Foreskin keratinocyte (primary cell): ENCODE measurements at places on chromosomes 16 and 17. TPM values are rescaled to one million over a fixed set of nuclear protein-coding genes. Genes with fewer than 3 reads are reported as not detected.

GRCh38 chr16:13961099-13961811 is 41.3 kb downstream of the ERCC4 start:
- DNase-seq, result no peak

DNA sequence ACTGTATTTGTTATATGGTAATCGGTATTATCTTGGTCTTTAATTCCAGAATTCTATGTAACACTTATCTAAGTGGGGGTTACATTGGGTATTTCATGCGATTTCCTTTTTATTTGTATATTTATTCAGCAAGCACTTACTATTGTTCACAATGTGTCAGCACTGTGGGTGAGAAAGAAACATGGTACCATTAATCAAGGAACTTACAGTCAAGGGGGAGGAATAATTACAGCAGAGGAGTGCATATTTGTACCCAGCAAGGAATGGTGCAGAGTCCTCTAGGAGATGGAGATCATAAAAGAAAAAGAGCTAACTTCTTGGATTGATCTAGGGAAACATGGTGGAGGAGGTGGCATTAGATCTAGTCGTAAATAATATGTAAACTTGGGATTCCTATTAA is 117.0 kb upstream of the KCNJ16 start:
- DNase-seq, result no peak

DNA sequence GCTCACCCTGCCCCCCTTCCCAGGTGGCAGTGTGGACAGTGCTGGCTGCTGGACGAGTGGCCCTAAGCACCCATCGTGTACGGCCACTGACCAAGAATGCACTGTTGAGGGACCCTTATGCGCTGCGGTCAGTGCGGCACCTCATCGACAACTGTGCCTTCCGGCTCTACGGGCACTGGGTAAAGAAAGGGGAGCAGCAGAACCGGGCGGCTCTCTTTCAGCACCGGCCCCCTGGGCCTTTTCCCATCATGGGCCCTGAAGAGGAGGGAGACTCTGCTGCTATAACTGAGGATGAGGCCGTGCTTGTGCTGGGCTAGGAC is 5.1 kb downstream of the CFAP119 start:
- DNase-seq, result no peak

- no peak for DNase-seq
Measured at GRCh38 chr17:36721560-36722120, 120.3 kb downstream of the MRM1 start.

GRCh38 chr17:48459070-48459844 is 29.2 kb upstream of the SKAP1 start:
- DNase-seq, result no peak

DNA sequence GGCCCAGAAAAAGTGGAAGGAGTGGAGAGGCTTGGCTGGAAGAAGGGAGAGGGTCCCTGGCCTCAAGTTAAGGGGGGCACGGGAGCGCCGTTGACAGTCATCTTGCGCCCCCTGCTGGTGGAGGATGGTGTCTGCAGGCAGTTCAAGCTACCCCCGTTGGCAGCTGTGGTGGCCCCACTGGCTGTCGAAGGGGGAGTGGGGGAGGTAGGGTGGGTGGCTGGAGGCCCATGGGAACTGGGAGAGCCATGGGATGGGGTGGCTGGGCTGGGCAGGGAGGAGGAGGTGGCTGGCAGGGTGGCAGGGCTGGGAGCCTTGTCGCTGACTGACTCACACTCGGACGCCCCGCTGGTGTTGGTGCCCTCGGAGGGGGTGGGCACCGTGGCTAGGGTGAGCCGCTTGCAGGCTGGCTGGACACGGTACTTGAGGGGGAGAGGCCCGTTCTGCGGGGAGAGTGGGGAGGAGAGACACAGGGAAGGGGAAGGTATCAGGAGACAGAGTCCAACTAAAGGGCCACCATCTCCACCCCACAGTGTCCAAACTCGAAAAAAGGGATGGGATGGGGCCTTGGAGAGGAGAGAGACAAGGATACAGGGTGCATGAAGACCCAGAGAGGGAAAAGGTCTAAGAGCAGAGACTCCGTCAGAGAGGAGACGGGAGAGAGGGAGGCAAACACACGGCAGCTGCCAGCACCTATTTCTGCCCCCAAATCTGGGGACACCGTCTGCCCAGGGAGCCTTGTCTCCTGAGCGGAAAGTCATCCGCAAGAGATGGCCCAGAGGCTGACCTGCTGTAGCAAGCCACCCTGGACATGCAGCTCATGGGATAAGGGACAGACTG is 5.2 kb downstream of the CISD3 start:
- DNase-seq, result no peak

DNA sequence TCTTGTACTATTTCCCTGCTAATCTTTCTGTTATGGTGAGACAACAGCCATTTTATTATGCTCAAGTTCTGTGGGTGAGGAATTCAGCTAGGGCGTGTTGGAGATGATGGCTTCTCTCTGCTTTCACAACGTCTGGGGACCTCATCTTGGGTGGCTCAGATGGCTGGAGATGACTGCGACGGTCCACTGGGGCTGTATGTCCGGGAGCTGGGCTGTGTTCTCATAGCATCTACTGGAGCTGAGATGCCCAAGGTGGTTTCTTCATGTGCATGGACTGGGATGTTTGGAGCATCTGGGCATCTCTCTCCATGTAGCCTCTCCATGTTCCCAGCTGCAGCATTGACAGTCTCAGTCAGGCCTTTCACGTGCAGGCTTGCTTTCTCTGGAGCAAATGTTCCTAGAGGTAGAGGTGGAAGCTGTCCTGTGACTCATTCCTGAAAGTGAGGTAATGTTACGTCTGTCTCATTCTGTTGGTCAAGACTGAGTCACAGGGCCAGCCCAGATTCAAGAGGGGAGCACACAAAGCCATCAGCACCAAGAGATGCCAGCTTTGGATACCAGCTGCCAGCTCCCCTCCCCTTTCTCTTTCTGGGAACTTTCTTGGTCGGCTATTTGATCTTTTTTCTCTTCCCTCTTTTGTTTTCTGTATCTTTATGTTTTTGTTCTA is 96.2 kb downstream of the RAP1GAP2 start:
- DNase-seq, result peak; percentile 98

DNA sequence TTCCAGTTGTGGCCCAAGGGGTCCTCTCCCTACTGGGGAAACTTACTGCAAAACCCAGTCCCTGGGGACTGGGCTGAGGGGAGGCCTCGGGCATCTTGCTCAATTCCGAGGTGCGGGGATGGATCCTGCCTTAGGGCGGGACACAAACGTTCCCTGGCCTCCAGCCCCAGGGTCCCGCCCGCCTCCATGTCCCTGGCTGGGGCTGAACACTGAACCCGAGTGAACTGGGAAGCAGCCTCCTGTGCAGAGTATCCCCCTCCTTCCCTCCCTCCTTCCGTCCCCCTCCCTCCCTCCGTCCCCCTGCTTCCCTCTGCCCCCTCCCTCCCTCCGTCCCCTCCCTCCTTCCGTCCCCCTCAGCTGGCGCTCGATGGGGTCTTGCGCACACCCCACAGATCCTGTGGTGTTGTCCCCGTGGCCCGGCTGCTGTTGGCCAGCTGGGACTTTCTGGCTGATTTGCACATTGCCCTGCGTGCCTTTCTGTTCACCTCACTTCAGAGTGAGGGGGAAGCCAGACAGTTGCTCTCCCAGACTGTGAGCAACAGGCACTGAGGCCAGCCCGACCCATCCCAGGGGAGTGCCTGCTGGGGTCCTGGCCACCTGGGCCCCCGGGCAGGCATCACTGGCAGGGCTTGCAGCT is 5.5 kb downstream of the TRAF7 start:
- no peak for DNase-seq

- no peak for DNase-seq
Measured at GRCh38 chr16:84751947-84752346, 52.1 kb downstream of the USP10 start.

GRCh38 chr17:31488982-31489294 is 97.5 kb downstream of the RAB11FIP4 start:
- DNase-seq, result peak; percentile 28

- no peak for DNase-seq
Measured at GRCh38 chr17:71666047-71666446, 454.8 kb upstream of the SOX9 start.

DNA sequence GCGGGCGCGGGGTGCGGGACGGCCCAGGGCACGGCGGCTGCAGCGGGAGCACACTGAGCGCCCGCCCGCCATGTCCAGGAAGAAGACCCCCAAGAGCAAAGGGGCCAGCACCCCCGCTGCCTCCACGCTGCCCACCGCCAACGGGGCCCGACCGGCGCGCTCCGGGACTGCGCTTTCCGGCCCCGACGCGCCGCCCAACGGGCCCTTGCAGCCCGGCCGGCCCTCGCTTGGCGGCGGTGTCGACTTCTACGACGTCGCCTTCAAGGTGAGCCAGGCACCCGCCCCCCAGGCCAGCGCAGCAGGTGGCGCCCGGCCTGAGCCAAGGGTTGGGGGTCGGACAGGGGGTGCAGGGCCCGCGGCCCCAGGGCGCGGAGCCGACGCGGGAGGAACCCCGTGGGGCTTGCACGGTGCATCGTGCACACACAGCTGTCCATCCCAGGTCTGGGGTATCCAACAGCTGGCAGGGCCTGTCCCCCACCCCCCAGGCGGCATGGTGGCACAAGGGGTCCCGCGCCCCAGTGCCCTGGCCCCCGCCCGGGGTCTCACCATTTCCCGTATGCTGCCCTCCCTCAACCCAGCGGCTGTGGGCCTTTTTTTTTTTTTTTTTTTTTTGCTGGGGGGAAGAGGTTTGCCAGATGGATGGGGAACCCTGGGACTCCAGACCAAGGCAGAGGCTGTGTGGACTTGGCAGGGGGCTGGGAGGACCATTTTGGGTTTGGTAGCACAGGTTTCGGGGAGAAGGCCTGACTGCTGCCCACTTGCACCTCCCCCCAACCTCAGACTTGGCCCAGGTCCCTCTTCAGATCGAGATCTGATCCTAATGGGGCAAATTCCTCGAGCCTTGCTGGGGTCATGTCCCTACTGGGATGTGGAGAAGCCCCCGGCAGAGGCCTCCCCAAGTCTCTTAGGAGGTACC is 547 bp downstream of the RAB26 start:
- DNase-seq, result no peak

DNA sequence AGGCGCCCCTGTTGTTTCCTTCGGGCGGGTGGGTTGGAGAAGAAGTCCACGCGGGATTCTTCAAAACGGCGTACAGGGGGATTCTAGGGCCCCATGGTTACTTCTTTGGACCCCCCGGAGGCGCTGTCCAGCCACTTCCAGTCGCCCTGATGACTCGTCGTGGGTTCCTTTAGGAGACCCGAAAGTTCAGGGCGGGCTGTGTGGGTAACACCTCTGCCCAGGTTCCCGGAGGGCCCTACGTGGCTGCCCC is 716 bp upstream of the HIC1 start:
- no peak for DNase-seq

GRCh38 chr16:83211711-83212110 is 584.9 kb downstream of the CDH13 start:
- no peak for DNase-seq

Gene KRT31
- total RNA-seq, result 5.3 and 27.0 TPM in 2 replicates

Gene TBC1D3I
- total RNA-seq, result 0.10 TPM in 1 of 2 replicates, not detected in the other

Gene ALOX12B
- total RNA-seq, result 0.25 and 0.31 TPM in 2 replicates

Gene TK1
- total RNA-seq, result 80.9 and 109 TPM in 2 replicates

Gene ALDH3A1
- total RNA-seq, result 0.95 and 1.0 TPM in 2 replicates

Gene SSH2
- total RNA-seq, result 23.6 and 25.2 TPM in 2 replicates

Gene C16orf89
- not detected in 2 replicates for total RNA-seq

Gene CCR7
- not detected in 2 replicates for total RNA-seq

Gene CLEC3A
- total RNA-seq, result not detected in 2 replicates
